ENCODE measurements at places on chromosomes 13 and 19. TPM values are rescaled to one million over a fixed set of nuclear protein-coding genes. Genes with fewer than 3 reads are reported as not detected.

Gene MLLT1
- 27.0 TPM for total RNA-seq

Gene SIGLEC8
- total RNA-seq: 2.3 TPM

Gene TNFSF13B
- 0.92 TPM for total RNA-seq

Gene ZNF667
- total RNA-seq: 27.7 TPM

Gene TNNI3
- total RNA-seq: 3.5 TPM

Gene ZNF835
- total RNA-seq: 12.7 TPM

Gene DCT
- 0.92 TPM for total RNA-seq

Gene KL
- total RNA-seq: 5.1 TPM

Gene OSCAR
- 0.46 TPM for total RNA-seq

Gene RRAS
- total RNA-seq: 1.4 TPM

Gene SSC5D
- 0.23 TPM for total RNA-seq

Gene NCAN
- total RNA-seq: 241 TPM

Gene CADM4
- 93.2 TPM for total RNA-seq

Gene SHC2
- 21.0 TPM for total RNA-seq

Gene EVI5L
- total RNA-seq: 55.4 TPM

Gene SIGLECL1
- not detected for total RNA-seq

Gene IL4I1
- 0.23 TPM for total RNA-seq
